ENCODE measurements at places on chromosomes 11 and 22. TPM values are rescaled to one million over a fixed set of nuclear protein-coding genes. Genes with fewer than 3 reads are reported as not detected.

The SCO2 gene
- total RNA-seq, result 10.2 TPM

DNA sequence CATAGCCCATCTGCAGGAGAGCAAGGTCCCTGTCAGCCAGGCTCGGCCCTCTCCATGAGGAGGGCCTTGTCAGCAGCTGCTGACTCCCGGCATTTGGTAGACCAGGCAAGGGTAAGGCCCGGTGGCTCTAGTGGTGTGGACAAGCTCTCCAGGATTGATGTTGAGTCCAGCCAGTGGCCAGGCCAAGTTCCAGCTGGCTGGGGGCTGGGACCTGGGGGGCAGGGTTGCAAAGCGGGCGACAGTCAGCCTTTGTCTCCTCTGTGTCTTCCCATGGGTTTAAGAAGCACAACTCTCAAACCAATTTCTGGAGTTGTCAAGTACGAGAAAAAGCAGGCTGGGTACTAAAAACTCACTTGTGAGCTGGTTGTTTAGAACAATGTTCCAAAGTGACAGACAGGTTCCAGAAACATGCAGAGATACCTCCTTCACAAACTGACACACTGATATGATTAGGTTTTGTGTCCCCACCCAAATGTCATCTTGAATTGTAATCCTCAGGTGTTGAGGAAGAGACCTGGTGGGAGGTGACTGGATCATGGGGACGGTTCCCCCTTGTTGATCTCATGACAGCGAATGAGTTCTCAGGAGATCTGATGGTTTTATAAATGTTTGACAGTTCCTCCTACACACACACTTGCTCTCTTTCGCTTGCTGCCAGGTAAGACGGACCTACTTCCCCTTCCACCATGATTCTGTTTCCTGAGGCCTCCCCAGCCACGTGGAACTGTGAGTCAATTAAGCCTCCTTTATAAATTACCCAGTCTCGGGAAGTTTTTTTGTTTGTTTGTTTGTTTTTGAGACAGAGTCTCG, 52.3 kb upstream of the SERPIND1 start:
- DNase-seq, result no peak

DNA sequence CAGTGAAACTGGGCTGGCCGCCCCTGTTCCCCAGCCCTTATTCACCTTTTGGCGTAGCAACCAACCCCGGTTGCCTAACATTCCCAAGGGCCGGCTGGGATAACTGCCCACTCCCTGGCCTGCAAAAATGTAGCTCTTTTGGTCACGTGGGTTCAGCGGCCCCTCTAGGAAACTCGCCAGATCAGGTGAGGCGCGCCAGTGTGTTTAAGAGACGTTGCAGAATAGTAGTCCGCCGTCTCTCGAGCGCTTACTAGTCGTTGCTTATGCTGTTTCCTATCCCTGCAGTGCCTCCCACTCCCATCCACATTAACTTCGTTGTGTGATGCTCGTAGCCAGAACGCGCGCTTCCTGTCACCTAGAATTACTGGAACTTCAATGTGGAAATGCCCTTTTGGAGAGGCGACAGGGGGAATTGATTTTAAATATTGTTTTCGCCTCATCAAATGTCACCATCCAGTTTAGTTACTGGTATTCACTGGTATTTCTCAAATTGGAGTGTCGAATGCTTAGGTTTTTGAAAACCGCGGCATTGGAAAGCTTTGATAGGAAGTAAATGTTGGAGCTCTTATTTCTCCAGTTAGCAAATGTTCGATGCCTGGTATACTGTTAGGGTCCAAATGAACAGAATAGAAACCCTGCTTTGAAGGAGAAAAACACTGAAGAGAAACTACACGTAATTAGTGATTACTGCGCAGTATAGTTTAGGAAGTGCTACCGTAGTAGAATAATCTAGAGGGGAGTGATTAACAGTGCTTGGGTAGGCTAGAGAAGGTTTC, 823 bp downstream of the CEP57 start:
- peak; percentile 30 for DNase-seq

- no peak for DNase-seq
Observed at GRCh38 chr22:47034076-47034808, 271.8 kb downstream of the TBC1D22A start.

- DNase-seq, result peak; percentile 99
Observed at GRCh38 chr11:128336203-128336602, 251.2 kb downstream of the ETS1 start.

- DNase-seq, result peak; percentile 43
Observed at GRCh38 chr11:12090061-12090591, 20.3 kb upstream of the MICAL2 start.

- DNase-seq, result no peak
Observed at GRCh38 chr11:76140912-76141574, 65.3 kb downstream of the WNT11 start.

The MMP8 gene
- not detected for total RNA-seq

GRCh38 chr11:18463439-18463838, 7.8 kb downstream of the LDHAL6A start:
- no peak for DNase-seq

GRCh38 chr22:31526270-31526669, 29.9 kb downstream of the SFI1 start:
- no peak for DNase-seq

GRCh38 chr11:68659158-68659921, 25.0 kb upstream of the GAL start:
- peak; percentile 87 for DNase-seq

The MS4A18 gene
- total RNA-seq, result not detected

DNA sequence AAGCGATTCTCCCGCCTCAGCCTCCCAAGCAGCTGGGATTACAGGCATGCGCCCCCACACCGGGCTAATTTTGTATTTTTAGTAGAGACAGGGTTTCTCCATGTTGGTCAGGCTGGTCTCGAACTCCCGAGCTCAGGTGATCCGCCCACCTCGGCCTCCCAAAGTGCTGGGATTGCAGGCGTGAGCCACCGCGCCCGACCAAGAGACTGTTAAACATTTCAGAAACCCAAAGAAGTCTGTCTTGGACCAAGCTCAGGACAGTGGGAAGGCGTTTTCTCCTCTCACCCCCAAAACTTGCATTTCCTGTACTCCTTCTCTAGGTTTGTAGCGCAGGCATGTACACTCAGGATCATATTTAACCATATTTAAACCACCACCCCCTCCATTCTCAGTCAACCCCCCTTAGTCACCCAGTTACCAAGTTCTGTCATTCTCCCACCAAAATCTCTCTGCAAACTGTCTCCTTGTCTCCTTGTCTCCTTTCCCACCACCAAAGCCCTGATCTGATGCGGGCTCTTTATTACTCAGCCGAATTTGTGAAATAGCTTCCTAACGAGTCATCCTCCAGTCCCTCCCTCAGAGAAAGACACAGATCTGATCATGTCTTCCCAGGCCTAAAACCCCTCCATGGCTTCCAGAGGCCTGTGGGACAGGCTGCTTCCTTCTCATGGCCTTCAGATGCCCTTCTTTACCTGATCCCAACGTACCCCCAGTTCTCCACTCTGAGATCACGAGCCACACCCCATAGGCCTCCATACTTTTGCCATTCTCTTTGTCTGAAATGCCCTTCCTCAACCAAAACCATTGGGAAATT, 29.0 kb upstream of the CREB3L1 start:
- peak; percentile 95 for DNase-seq

DNA sequence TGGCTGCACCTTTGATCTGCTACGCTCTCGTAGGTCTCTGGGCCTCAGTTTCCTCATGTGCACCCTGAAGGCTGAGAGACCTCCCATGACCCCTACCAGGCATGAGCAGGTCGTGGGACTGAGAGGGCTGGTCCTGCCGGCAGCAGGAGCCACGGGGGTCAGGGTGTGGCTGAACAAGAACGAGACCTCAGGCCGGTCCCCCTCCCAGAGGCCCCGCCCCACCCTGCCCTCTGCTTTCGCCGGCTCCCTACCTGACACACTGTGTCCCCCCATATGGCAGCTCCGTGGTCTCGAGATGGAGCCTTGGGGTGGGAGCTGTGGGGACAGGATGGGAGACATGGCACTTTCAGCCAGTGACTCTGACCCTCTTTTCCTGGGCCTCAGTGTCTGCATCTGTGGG, 40.6 kb downstream of the CDKN1C start:
- DNase-seq, result no peak

GRCh38 chr11:59187587-59187986, 15.7 kb downstream of the DTX4 start:
- DNase-seq, result no peak

- DNase-seq, result no peak
Observed at GRCh38 chr22:44658311-44658953, 43.6 kb upstream of the PRR5 start.

DNA sequence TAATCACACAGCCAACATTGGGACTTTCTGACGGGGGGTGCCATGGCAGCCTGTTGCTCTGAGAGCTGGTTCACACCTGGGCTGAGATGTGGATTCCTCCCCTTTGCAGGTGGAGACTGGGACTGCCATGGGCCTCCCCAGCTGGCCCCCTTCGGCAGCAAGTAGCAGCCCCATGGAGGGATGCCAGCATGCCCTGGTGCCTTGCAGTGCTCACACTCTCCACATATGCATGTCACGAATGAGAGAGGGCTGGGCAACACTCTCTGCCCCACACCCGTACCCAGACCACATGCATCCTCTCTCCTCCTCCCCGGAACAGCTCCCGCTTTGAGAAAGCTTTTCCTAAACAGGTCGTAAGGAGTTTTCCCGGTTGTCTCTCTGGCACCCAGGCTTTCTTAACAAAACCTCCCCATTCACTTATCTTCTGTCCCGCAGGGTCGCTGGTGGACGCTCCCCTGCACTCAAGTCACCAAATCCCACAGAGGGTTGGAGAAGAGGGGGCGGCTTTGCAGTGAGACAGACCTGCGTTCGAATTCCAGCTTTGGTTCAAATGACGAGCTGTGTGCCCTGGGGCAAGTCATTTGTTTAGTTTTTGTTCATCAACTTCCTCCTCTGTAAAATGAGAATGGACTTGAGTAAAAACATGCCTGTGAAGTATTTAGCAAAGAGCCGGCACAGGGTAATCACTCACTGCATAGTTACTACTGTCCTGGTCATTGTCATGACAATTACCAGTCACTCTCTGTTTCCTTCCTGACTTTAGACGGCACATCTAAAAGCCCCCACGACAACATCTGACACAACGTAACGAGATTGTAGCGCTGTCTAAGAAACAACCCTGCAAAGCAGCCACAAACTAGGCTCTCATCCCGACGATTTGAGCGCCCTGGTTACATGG, 231.3 kb upstream of the B3GAT1 start:
- DNase-seq, result no peak

The TBC1D10A gene
- total RNA-seq, result 21.8 TPM

- no peak for DNase-seq
Observed at GRCh38 chr11:92670308-92670890, 299.1 kb upstream of the MTNR1B start.

DNA sequence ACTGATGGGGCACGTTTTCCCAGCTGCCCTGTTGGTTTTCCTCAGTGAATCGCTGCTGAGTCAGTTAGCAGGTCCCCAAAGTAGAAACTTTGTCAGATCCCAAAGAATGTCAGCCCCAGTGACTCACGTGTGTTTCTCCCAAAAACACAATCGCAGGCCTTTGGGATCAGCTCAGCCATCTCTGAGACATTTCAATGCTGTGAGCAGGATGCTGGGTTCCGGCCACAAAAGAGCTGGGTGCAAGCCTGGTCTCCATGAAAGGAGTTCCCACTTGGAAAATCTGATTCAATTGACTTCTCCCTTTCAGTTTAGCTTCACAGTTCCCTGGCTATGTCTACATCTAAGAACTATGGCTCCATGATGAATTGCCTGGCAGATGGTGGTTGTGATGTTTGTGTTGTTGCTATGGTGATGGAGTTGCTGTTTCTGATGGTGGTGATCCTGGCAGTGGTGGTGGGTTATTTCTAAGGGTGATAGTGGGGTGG, 28.0 kb downstream of the MYEOV start:
- DNase-seq, result peak; percentile 98

- no peak for DNase-seq
Observed at GRCh38 chr22:25143156-25144076, 56.2 kb upstream of the CRYBB3 start.

DNA sequence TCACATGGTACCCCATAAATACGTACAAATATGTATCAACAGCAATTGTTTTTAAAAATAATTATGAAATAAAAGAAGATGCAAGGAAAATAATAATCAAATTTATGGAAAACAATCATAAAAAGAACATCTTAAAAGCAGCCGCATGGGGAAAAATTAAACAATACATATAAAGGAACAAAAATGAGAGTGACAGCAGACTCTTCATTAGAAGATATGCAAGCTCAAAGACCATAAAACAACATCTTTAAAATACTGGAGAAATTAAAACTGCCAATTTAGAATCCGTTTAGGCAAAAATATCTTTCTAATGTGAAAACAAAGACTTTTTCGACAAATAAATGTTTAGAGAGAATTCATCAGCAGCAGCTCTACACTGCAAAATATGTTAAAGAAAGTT, 190.6 kb upstream of the C11orf58 start:
- DNase-seq, result no peak

The GGT5 gene
- 0.17 TPM for total RNA-seq

DNA sequence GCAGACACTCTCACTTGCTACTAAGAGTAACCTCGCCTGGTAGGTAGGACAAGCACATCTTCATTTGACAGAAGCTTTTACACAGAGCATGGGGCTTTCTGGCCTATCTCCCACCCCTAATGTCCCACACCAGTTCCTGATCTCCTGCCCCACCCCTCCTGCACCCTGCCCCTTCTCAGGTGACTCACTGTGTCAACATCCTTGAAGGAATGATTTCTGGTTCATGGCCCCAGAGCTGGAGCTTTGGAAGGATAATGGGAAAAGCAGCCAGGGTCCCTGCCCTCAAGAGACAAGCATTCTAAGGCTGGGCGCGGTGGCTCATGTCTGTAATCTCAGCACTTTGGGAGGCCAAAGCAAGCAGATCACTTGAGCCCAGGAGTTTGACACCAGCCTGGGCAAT, 47.2 kb downstream of the LRFN4 start:
- DNase-seq, result no peak

DNA sequence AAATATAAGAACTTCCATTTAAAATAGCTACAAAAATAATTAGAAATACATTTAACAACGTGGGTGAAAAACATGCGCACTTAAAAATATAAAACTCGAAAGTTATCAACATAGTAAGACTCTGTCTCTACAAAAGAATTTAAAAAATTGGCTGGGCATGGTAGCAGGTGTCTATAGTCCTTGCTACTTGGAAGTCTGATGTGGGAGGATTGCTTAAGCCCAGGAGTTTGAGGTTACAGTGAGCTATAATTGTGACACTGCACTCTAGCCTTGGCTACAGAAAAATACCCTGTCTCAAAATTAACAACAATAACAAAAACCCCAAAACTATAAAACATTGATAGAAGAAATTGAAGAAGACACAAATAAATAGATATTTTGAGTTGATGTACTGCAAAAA, 13.8 kb upstream of the CASP12 start:
- DNase-seq, result no peak

The XKR3 gene
- not detected for total RNA-seq

GRCh38 chr11:9386901-9387300, 2.4 kb downstream of the IPO7 start:
- no peak for DNase-seq

GRCh38 chr11:60241786-60242185, 1.2 kb downstream of the MS4A4E start:
- no peak for DNase-seq

- no peak for DNase-seq
Observed at GRCh38 chr22:23649071-23649501, 17.0 kb upstream of the DRICH1 start.

GRCh38 chr11:23166376-23166775, 306.1 kb upstream of the CCDC179 start:
- DNase-seq, result no peak

All from HFFc6 (cell line).